Activated CD4-positive, alpha-beta T cell treated with anti-CD3 and anti-CD28 coated beads for 36 hours (primary cell): ENCODE measurements at places on chromosomes 13 and 19. TPM values are rescaled to one million over a fixed set of nuclear protein-coding genes. Genes with fewer than 3 reads are reported as not detected.

DNA sequence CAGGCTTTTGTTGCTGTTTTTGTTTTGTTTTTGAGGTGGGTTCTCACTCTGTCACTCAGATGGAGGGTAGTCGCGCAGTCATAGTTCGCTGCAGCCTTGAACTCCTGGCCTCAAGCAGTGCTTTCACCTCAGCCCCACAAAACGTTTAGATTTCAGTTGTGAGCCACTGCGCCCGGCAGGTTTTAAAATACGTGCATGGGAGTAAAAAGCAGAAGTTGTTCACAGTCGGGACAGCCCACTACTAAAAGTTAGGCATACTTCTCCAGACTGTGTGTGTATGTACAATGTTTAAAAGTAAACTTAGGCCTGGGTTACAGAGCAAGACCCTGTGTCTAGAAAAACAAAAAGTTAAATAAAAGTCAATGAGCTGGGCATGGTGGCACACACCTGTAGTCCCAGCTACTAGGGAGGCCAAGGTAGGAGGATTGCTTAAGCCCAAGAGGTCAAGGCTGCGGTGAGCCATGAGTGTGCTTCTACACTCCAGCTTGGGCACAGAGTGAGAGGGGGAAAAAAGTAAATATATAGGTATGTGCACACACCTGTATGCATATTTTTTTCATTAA, 6.1 kb downstream of the SAFB start:
- H3K36me3 ChIP-seq, result peaks cover 77% of the 10 kb centered on the region
- peak overlapping the region; percentile 51 for H3K27ac ChIP-seq

GRCh38 chr13:95530178-95530577, 22.3 kb upstream of the CLDN10 start:
- H3K36me3 ChIP-seq, result no peaks in the 10 kb centered on the region
- no peak for DNase-seq
- no peak overlapping the region for H3K27ac ChIP-seq
- H3K4me1 ChIP-seq, result peaks cover 3% of the 10 kb centered on the region

DNA sequence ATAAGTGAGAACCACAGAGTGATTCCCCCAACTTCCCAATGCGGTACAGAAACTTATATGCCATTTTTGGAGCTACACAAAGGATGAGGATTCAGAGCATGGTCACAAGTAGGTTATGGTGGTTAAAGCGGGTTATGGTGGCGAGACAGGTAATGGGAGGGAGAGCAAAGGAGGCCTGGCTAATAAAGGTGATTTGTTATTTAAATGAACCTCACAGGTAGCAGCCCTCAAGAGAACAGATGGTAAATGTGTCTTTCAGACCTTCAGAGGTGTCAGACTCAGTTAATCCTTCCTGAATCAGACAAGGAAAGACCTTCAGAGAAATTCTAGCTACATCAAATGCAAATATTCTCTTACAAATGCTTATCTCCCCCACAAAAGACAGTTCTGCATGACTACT, 1971.4 kb downstream of the OLFM4 start:
- no peak overlapping the region for H3K4me3 ChIP-seq
- H3K27me3 ChIP-seq, result no peaks in the 10 kb centered on the region
- H3K27ac ChIP-seq, result no peak overlapping the region
- H3K4me1 ChIP-seq, result no peaks in the 10 kb centered on the region
- no peak for DNase-seq

DNA sequence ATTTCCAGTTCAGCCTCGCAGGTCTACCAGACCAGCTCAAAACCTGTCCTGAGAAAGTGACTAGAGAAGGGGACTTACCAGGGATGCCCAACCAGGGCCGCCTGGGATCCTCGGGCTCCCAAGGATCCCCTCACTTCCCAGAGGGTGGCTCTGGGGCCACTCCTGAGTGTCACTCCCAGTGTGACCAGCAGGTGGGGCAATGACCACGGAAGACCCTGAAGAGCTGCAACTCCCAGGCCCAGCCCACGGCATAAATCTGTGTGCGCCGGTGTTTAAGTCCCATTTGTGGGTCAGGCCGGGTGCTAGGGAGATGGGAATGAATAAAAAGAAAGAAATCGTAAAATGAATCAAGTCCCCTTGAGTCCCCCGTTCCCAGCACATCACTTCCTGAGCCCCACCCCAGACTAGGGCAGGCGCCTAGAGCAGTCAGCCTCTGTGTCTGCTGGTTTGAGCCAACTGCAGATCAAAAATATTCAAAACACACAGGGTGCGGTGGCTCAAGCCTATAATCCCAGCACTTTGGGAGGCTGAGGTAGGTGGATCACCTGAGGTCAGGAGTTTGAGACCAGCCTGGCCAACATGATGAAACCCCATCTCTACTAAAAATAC, 10.7 kb downstream of the PTGIR start:
- peak; percentile 92 for DNase-seq
- no peak overlapping the region for H3K4me3 ChIP-seq
- peaks cover 82% of the 10 kb centered on the region for H3K4me1 ChIP-seq
- peak overlapping the region; percentile 62 for H3K27ac ChIP-seq
- H3K27me3 ChIP-seq, result no peaks in the 10 kb centered on the region

ALKBH7 gene
- 22.8 TPM for total RNA-seq

- no peak overlapping the region for H3K4me3 ChIP-seq
- H3K4me1 ChIP-seq, result peaks cover 40% of the 10 kb centered on the region
Observed at GRCh38 chr19:38691938-38692457, 44.5 kb downstream of the ACTN4 start.

GRCh38 chr13:99656092-99656745, 154.9 kb downstream of the TM9SF2 start:
- H3K4me1 ChIP-seq, result peaks cover 49% of the 10 kb centered on the region
- H3K27ac ChIP-seq, result peak overlapping the region; percentile 62
- H3K27me3 ChIP-seq, result no peaks in the 10 kb centered on the region
- DNase-seq, result peak; percentile 91
- no peaks in the 10 kb centered on the region for H3K36me3 ChIP-seq
- H3K4me3 ChIP-seq, result peak overlapping the region; percentile 48

DNA sequence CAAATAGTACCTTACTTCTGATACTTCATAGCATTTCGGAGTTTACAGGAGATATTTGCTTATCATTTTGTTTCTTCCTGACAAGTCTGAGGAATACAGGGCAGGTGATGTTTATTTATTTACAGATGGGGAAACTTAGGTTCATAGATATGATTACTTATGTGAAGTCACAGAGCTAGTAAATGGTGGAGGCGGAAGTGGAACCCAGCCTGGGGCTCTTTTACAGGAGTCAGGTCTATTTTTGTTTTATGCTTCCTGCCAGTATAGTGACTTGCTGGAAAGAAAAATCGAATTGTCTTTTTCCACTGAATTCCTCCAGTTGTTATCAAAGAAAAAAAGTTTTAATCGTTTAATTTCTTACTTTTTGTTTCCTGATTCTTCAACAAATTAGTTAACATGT, 66.5 kb downstream of the DGKH start:
- H3K4me1 ChIP-seq, result peaks cover 7% of the 10 kb centered on the region
- no peak overlapping the region for H3K4me3 ChIP-seq
- H3K36me3 ChIP-seq, result peaks cover 4% of the 10 kb centered on the region
- H3K27me3 ChIP-seq, result no peaks in the 10 kb centered on the region
- no peak for DNase-seq

GRCh38 chr13:91145571-91146205, 201.8 kb upstream of the MIR17HG start:
- DNase-seq, result no peak
- no peak overlapping the region for H3K27ac ChIP-seq
- H3K4me1 ChIP-seq, result no peaks in the 10 kb centered on the region
- no peak overlapping the region for H3K4me3 ChIP-seq
- no peaks in the 10 kb centered on the region for H3K36me3 ChIP-seq
- peaks cover 6% of the 10 kb centered on the region for H3K27me3 ChIP-seq

DNA sequence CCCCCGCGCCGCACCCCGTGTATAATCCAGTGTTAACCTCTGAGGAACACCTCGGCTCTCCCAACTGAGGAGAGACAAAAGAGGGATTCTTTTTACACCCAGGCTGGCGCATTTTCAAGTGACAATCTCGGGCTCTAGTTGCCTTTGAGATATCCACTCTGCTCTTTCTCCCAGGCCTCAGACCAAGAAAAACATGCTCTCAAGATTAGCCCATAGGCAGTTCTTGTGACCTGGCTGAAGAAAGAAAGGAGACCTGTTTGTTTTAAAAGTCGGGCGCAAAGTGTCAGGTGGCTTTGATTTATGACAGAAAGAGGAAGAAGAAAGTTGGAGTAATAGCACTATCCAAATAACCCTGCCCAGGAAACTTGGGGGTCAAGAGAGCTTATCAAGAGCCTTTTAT, 27.3 kb downstream of the SHISA2 start:
- H3K27ac ChIP-seq, result no peak overlapping the region
- H3K36me3 ChIP-seq, result peaks cover 18% of the 10 kb centered on the region
- no peak overlapping the region for H3K4me3 ChIP-seq
- H3K4me1 ChIP-seq, result no peaks in the 10 kb centered on the region
- no peaks in the 10 kb centered on the region for H3K27me3 ChIP-seq

ETFB gene
- 172 TPM for total RNA-seq

DNA sequence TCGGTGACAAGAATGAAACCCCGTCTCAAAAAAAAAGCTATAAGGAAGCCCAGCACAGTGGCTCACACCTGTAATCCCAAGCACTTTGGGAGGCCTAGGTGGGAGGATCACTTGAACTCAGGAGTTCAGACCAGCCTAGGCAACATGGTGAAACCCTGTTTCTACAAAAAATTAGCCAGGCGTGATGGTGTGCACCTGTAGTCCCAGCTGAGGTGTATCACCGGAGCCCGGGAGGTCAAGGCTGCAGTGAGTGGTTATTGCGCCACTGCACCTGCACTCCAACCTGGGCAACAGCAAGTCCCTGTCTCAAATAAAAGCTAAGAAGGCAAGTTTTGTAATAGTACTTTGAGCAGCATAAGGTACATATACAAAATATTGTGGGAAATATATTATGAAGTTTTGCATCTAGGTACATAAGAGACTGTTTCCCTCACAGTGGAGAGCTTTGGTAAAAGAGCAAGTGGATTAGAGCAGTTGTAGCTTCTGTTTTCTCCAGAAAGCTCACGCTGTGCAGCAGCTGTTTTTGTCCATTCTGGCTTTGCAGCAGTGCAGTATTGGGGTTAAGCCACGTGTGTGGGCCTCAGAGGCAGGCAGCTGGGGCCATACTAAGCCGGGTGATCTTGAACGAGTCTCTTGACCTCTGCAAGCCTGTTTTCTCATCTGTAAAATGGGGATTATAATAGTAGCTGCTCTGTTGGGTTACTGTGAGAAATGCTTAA, 35.4 kb downstream of the ARHGAP35 start:
- H3K27me3 ChIP-seq, result no peaks in the 10 kb centered on the region
- no peak overlapping the region for H3K4me3 ChIP-seq
- H3K36me3 ChIP-seq, result no peaks in the 10 kb centered on the region
- peaks cover 19% of the 10 kb centered on the region for H3K4me1 ChIP-seq
- no peak overlapping the region for H3K27ac ChIP-seq

DNA sequence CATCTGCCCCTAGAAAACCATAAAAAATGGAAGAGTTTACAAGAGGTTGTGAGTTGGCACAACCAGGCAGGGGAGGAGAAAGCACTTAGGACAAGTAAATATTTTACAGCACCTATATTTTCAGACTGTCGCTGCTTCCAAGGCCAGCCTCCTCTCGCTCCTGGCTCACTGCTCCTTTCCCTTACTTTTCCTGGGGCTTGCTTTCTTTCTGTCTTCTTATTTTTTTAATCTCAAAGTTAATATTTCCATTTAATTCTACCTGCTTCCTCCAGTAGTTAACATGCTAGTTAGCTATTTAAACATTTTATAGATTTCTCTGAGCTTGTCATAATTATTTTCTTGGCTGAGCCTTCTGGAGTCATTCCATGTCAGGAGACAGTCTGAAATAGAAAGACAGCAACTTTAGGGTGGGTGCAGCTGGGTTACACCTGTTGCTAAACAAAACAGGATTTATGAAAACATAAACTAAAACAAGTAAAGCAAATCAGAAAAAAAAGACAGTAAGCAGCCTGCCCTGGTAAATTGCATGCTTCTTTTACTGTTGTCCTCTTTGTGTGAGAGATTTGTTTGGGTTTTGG, 330.1 kb downstream of the DLEU7 start:
- no peak for DNase-seq
- no peak overlapping the region for H3K27ac ChIP-seq
- H3K4me1 ChIP-seq, result no peaks in the 10 kb centered on the region
- no peak overlapping the region for H3K4me3 ChIP-seq

STOML3 gene
- not detected for total RNA-seq

DNA sequence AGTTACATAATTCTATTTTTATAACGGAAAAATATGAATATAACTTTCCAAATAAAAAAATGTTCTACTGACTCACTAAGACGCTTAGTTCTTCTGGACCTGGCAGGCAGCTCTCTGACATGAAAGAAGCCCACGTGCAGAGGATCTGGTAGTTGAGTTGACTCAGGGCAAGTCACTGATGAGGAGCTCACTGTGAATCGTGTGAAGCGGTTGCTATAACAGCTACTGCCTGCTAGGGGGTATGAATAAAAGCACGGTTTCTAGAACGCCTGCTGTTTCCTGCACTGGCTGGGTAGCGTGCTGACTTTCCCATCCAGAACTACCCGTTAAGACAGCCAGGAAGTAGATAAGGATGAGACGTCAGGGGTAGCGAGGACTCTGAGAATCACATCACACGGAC, 54.7 kb upstream of the WASF3 start:
- H3K27ac ChIP-seq, result no peak overlapping the region
- H3K4me3 ChIP-seq, result no peak overlapping the region
- H3K4me1 ChIP-seq, result peaks cover 22% of the 10 kb centered on the region
- DNase-seq, result peak; percentile 74

DNA sequence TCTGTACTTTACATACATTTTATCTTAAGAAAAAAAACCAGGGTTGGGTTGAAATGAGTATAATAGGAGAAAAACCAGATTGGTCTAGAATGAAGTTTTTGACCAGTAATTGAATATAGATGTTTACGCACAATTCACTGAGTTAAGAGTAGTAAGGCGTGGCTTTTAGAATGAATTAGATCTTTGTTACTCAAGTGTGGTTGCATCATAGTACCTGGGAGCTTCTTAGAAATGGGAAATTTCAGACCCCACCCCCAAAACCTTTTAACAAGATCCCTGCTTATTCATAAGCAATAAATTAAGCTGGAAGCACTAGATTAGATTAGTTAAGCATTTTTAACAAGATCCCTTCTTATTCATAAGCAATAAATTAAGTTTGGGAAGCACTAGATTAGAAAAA, 28.7 kb upstream of the LMO7 start:
- H3K36me3 ChIP-seq, result peaks cover 11% of the 10 kb centered on the region
- no peaks in the 10 kb centered on the region for H3K27me3 ChIP-seq
- no peaks in the 10 kb centered on the region for H3K4me1 ChIP-seq
- no peak overlapping the region for H3K4me3 ChIP-seq
- H3K27ac ChIP-seq, result no peak overlapping the region

- H3K4me3 ChIP-seq, result no peak overlapping the region
- no peaks in the 10 kb centered on the region for H3K4me1 ChIP-seq
- no peak overlapping the region for H3K27ac ChIP-seq
- H3K36me3 ChIP-seq, result no peaks in the 10 kb centered on the region
Observed at GRCh38 chr13:87124785-87125074, 546.4 kb upstream of the SLITRK5 start.

TEKTIP1 gene
- total RNA-seq, result 2.5 TPM

DNA sequence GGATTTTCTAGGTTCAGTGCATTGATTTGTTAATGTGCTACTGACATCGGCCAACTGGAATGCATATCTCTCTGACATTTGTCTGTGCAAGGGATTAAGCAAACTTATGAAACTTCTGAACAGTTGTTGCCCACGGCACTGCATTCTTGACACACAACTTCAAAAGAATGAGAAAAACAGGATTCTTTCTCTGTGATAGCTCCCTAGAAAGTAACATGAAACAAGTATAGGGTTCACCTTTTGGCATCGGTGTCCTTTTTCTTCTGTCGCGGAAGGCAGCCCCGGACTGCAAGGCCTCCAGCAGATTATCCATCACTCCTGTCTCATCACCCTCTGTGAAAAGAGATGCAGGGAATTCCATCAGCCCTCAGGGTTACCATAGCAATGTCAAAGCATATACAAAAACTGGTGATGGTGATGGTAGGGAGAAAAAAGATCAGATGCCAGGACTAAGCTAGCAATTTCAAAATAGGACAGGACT, 389.2 kb downstream of the DIAPH3 start:
- peaks cover 2% of the 10 kb centered on the region for H3K4me1 ChIP-seq
- no peaks in the 10 kb centered on the region for H3K36me3 ChIP-seq
- no peaks in the 10 kb centered on the region for H3K27me3 ChIP-seq
- H3K4me3 ChIP-seq, result no peak overlapping the region
